Activated T-cell treated with anti-CD3 and anti-CD28 coated beads for 1 hour (primary cell): ENCODE measurements at places on chromosomes 16 and 17.

DNA sequence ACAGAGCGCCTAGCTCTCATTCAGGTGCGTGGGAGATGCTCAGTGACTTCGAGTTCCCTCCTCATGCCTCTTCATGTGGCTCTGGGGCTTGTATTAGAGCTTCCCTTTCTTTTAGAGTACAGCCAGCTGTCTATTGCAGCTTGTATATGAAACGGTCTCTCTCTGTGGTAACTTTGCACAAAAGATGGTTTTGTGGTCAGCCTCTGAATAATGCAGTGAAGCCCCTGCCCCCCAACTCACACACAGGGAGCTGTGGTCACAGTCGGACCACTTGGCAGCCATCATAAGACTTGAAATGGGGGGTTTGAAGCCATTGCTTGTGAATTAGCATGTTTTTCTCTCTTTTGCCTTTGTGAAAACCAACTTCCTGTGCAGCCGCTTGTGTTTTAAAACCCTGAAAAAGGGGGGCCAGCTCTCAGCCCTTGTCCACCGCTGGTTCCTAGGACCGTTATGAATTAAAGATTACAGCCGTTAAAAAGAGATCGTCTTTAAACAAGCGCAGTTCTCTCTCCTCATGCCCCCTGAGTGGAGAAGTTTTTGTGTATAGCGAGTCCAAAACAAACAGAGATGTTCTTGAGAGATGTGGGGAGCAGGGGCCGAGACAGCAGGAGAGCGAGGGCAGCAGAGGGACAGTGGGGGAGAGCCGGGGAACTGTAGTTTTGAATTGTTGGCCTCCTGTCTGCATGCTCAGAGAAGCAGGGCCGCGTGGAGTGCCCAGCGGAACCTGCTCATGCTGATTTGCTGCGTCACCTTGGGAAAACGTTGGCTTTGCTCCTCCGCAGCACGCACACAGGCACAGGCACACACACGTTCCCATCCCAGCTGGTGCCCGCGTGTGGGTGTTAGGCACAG is 199.0 kb downstream of the MSI2 start:
- no peak for DNase-seq

- DNase-seq: peak; percentile 69
Measured at GRCh38 chr16:2486645-2487516, 12.0 kb downstream of the TBC1D24 start.

DNA sequence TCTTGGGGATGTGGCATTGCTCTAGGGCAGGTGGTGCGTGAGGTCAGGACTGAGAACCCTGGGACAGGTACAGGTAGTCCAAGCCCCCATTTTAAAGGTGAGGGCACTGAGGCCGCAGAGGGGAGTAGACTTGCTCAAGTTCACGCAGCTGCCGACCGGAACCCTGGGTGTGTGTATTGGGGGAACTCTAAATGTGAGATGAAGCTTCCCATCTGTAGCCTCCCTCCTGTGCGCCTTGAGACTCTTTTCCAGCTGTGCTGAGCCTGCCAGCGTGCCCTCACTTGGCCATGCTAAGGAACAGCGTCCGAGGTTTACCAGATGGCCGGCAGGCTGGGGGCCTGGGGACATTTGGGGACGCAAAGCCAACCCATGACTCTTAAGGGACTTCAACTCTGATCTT is 79.0 kb upstream of the CDC42EP4 start:
- DNase-seq: no peak

GRCh38 chr17:78953356-78954350 is 26.1 kb downstream of the LGALS3BP start:
- DNase-seq: no peak

DNA sequence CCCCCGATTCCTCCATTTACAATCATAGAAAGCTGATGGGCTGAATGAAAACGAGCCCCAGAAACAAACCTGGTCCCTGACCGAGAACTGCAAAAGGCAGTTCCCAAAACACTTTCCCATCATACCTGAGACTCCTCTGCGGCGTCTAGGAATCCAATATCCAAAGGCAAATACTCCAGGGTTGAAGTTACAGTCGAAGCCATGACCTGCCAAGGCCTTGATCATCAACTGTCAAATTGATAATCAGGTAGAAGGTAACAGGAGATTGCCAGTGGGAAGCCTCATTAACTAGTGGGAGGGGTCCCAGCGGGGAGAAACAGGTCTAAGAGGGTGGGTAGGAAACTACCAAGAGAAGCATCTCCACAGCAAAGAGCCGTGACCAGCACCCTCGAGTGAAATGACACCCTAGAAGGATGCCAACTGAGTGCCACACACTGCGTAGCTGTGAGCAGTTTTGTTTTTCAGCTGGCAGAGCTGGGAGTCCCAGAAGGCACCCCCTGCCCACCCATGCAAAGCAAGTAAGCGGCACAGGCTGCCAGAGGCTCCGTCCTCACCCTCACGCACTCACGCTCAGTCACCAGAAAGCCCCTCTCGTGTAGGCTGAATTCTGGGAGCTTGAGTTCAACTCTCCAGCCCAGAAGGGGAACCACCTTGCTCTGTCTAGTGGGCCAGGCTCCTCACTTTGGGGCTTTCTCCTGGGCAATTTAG is 146.1 kb downstream of the GAS7 start:
- DNase-seq: no peak

DNA sequence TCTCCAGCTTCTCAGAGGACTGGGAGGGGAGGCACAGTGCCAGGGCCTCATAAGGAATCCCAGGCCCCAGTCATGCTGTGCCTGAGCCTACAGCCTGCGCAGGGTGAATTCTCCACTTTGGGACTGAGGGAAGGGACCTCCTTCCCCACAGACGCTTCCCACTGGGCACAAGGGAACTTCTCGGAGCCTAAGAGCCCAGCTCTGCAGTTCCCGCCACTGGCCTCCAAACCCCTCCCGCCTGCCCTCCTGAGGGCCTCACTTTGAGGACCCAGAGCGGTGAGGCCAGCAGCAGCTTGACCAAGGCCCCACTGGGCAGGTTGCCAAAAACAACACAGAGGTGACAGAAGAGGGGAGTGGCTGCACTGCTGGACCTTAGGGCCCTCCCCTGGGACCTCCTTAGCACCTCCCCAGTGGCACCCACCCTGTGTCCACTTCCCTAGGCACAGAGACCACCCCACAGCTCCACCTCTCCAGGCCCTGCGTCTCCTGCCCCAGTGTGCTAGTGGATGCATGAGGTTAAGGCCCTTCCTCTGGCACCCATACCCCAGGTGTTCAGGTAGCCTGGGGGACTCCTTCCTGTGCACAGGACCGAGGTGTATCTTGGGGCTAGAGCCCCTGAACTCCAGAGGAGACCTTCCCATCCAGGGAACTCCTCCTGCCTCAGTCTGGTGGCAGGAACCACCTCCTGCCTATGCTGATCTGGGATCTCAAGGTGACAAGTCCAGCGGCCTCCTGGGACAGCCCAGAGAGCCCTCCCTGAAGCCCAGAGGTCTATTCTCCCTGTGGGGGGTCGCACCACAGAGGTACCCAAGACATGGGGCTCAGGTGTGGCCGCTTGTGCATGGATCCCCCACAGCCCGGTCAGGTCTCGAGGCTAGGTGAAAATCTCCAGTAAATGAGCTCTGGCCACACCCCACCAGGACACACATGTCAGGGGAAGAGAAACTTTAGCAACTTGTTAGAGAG is 3.4 kb downstream of the CASKIN2 start:
- no peak for DNase-seq

- no peak for DNase-seq
Measured at GRCh38 chr17:40123811-40124114, 2.0 kb downstream of the MSL1 start.

GRCh38 chr16:85395913-85396878 is 216.9 kb upstream of the GSE1 start:
- DNase-seq: no peak
